Kidney epithelial cell (primary cell): ENCODE measurements at places on chromosomes 7 and 10.
A peak's percentile ranks its signal among the peaks of the same experiment; 100 is the strongest.

- no peak for DNase-seq
These were observed 60.2 kb downstream of the CLRN3 start for GRCh38 chr10:127832501-127832900.

- DNase-seq: no peak
These were observed 919.8 kb downstream of the GRID1 start for GRCh38 chr10:85446827-85447226.

- DNase-seq: no peak
These were observed 69.4 kb downstream of the PTPRE start for GRCh38 chr10:127976286-127976685.

DNA sequence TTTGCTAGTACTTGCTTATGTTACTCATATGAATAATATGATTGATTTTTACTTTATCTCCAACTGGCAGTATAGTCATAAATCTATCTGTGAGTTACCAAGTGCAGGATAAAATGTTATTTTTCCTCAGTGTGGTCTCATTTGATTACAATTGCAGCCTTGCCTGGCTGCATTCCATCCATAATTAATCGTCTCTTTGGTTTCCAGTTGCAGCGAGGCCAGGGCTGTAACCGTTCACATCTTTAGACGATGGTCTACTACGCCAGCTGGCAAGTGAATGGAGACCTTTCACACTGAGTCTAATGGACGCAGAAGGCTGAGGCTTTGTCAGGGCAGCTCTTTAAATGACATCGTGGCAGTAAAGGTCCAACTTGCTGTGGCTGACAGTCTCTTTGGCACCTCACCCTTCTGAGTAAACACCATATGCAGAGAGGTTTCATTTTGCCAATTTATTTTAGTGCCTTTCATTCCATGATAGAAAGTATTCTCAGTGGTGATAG, 84.0 kb downstream of the ARL4A start:
- DNase-seq: no peak

DNA sequence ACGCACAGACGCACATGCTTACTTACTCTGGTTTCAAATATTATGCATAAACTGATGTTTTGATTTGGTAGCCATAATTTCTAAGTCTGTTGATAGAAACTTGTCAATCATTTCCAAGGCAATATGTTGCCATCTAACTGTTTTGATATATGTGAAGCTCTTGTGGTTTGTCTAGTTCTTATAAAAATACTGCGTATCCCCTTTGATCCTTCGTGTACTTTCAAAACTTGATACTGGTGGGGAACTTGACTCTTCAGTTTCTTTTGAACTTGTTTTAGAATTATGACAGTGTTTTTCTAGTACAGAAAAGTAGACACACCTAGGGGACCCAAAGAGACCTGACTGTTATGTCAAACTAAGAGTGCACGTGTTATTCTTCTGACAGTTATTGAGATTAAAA, 708.0 kb downstream of the LRMDA start:
- no peak for DNase-seq

GRCh38 chr10:81875467-81876252, 666 bp downstream of the NRG3 start:
- DNase-seq: no peak

GRCh38 chr10:3222068-3222467, 49.5 kb upstream of the PITRM1 start:
- no peak for DNase-seq

- DNase-seq: peak; percentile 19
These were observed 120.1 kb upstream of the ACBD5 start for GRCh38 chr10:27360581-27361172.

DNA sequence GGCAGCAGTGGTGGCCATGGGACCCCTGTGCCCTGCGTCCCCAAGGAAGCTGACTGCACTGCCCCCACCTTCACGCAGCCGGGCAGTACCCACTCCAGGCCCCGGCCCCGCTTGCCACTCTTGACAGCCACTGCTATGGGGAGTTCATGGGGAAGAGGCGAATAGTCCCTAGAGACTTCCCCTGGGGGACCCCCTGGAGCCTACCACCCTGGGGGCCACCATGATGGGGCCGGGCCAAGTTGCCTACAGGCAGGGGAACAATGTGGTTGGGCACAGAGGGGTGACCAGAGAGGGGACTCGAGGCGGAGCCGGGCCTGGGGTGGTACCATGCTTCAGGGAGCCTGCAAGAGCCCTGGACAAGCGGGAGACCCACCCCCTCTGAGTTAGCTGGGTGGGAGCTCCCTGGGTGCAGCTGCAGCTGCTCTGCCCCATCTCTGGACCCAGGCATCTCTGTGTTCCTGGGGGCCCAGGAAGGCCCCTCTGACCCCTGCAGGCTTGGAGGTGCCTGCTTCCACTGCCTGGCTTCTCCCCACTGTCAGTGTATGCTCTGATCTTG, 567.6 kb downstream of the GRM8 start:
- no peak for DNase-seq

DNA sequence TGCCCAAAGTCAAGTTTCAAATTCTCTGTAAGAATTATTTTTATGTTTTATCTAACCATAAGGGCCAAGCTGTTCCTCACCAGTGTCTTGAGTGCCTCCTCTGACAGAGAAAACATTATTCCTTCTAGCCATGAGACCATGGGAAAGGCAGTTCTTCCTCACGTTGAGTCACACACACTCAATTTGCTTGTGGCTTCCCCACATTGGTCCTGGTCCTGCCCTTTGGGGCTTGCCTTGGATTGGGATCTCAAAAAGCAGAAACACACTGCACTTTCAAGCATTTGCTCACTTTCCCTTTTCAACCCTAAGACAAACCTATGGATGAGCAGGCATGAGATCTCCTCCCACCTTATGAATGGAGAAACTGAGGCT, 248.3 kb upstream of the IGFBP3 start:
- no peak for DNase-seq

DNA sequence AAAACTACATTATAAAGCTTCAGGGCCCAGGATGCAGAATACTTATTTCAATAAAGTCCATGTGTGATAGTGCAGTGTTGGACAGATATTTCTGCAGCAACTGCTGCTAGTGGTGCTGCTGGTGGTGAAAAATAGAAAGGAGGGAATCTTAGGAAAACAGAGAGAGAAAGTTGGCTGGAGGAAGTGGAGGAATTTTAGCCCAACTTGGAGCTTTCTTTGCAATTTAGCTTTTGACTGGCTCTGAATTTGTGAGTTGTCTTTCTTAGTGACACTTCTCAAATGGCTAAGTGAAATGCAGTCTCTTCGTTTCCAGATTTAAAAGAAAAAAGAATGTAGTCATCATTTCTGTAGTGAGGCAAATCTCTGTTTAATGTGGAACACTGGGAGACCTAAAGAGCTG, 45.4 kb downstream of the GPR158 start:
- no peak for DNase-seq

- no peak for DNase-seq
These were observed 82.5 kb downstream of the DIP2C start for GRCh38 chr10:606762-607544.

DNA sequence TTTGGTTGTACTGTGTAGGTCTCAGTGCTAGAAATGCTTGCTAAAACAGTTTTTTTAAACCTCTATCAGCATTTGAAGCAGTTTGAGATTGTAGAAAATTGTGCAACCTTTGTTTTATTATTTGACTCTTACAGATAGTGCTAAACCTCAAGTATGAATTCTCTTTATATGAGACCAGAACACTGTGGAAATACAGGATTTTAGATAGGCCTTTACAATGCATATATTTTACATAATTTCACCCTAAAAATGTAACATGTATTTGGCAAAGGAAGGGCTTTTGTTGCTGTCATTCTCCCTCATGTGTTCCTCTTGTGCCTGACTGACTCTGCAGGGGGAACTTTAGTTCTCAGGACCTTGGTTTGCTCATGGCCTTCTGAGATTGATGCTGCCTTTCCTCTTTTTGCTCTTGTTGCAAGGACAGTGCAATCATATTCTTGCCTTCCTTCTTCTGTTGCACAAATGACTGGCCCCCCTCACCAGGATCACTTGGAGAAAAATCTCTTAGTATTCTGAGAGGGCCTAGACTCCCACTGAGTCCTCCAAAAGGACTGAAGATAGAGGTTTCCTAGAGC, 188.7 kb downstream of the PPP1R9A start:
- no peak for DNase-seq

DNA sequence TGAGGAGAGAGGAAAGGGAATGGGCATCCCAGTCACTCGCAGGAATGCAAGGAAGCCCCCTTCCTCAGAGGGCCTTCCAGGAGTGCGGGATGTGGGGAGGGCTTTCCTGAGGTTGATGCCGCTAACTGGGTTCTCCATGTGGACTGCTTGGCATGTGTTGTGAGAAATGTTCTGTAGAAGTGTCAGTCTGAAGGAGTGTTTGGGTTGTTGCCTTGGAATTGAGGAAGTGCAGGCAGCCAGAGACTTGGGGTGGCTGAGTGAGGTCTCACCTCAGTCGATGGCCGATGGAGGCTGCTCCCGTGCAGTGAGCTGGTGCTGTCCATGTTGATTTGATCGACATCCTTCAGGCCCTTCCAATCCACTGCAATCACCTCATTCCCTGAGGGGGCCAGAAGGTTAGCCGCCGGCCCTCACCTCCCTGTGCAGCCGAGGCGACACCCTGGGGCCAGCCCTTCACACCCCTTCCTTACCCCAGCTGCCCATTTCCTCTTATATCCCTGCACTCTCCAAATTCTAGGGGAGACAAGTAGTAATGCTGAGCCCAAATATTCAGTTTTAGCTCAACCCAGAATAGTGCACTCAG, 2.7 kb downstream of the FAM131B start:
- DNase-seq: no peak

- DNase-seq: no peak
These were observed 204.0 kb upstream of the CELF2 start for GRCh38 chr10:10813656-10814055.

GRCh38 chr7:128838109-128838779, 8.0 kb downstream of the FLNC start:
- no peak for DNase-seq

DNA sequence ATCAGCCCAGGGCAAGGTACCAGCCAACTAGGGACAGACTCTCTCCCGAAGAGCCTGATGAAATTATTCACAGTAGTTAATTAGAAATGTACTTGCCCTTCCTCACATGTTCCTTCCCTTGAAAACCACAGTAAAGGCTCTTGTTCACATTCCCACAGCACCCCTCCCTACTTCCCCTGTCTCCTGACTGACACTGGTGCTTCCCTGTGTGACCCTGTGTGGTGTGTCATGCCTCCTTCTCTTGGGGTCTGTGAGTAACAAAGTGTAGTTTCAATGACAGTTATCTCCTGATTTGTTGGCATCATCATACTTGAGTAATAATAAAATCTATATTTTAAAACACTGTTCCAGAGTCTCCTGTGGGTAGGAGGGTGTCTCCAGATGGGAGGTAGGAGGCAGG, 209.7 kb downstream of the ABCA13 start:
- no peak for DNase-seq

GRCh38 chr10:51881213-51881612, 181.8 kb upstream of the CSTF2T start:
- no peak for DNase-seq

DNA sequence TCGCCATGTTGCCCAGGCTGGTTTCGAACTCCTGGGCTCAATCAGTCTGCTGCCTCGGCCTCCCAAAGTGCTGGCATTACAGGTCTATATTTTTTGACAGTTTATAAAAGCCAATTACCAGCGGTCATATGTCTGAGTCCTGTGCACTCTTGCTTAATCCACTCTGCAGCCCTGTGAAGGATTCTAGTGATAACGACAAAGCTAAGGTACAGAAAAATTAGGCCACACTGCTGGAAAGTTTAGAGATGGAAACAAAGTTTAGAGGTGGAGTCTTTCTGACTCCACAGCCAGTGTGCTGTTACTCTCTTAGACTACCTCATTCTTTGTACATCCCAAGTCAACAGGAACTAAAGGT, 707 bp downstream of the PTER start:
- DNase-seq: no peak

GRCh38 chr7:105521027-105521716, 899 bp downstream of the PUS7 start:
- no peak for DNase-seq

DNA sequence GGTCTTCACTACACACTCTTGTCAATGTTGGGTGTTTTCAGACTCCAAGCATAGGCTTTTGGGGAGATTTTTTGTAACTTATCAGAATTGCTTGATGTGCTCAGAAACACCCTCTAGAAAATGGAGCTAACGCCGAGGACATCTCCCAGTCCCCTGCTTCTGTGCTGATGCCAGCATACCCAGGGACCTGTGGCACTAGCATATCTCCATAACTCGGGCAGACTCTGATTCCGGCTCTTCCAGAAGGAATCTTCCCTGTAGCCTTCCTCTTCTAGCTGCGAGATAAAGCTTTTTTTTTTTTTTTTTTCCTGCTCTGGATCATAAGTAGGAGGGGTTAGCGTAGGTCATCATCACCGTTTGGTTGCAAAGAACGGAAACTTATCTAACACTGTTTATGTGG, 434.4 kb downstream of the GALNT17 start:
- no peak for DNase-seq

DNA sequence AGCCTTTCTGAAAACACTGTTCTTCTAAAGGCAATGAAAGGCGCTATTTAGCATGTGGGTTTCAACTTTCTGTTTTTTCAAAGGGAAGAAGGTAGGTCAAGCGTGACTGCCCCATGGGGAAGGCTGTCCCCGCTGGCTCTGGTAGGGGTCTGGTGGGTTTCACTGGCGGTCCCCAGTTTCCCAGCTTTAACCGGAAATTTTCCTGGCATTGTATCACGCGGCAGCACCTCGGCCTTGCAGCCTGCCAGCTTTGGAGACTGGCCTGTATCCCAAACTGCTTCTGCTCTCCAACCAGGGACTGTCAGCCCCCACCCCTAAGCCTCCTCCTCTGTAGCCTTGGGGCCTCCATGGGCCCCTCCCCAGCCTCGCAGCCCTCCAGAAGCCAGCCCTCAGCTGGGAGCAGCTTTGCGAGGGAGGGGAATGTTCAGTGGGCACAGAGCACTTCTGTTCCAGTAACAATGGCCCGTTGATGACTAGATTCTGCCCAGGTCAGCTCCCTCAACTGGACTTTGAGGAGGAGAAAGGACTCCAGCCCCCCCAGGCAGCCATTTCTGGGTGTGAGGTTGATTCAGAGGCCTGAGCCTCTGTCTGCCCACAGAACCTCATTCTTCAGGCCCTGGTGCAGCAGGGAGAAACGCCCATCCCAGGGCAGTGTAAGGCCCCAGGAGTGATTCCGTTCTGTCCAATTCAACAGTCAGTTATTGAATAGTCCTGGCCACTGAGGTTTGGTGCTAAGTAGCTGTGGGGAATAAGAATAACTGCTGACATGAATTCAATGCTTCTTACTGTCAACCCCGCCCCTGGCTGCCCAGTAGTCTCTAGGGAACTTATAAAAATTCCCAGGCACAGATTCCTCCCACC, 17.1 kb downstream of the CHST3 start:
- DNase-seq: no peak

GRCh38 chr7:148230296-148230695, 360.3 kb upstream of the C7orf33 start:
- no peak for DNase-seq
